Esophagus squamous epithelium (tissue), 5 donors: ENCODE measurements at places on chromosomes 2 and 18.

DNA sequence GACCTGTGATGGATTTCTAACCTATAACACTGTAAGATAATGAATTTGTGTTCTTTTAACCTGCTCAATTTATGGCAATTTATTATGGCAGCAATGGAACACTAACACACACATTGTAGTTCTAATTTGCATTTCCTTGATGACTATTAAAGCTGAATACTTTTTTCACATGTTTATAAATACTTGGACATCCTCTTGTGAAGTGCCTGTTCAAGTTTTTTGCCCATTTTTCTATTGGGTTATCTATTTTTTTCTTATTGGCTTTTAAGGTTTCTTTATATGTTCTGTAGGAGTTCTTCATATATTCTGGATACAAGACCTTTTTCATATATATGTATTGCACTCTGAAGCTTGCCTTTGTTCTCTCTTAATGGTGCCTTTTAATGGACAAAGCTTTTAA is 128.5 kb upstream of the PGAP1 start:
- no peak for DNase-seq

- no peak for DNase-seq
Observed at GRCh38 chr2:197940382-197940781, 136.0 kb downstream of the PLCL1 start.

DNA sequence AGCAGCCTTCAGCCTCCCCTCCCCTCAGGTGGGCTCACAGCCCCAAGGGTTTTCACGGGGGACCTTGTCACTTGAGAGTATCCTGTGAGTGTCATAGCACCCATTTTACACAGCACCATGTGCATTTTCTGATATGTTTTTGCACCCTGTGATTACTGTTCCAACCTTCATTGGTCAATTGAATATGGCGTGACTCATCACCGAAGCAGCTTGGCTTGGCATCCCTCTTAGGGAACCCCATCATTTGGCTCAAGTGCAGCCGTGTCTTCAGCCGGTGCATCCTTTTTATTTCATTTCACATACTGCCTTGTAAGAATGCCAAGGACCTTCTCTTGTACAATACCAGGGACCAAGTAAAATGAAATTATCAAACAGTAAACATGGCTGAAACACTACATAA is 57.6 kb downstream of the NPAS2 start:
- no peak for DNase-seq

DNA sequence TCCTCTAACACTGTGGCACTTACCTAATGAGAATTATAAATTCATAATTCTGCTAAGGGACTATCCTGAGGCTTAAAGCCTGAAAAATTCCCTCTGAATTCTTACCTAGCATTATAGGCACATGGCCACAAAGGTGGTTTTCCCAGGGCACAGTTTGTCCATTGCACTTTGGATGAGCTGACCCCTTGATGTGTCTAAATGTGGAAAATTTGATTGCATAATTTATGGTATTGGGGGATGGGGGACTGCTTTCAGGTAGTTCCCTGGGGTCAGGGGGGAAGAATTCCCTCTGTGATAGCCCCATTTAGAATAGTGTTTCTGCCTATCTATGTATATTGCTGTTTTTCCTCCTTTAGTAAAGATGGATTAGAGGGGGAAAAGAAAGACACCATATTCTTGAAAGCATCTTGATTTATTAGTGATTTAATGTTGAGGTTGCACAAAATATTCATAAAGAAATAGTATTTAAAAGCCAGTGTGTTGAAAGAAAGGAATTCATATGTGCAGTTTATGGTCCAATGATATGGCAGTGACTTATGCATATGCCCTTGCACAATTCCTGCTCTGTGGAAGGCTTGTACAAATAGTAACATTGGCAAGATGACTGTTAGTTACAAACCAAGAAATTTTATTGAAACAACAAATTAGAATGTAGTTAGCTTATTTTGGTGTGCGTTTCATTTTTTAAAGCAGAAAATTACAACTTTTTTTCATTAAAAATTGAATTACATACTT is 8.7 kb upstream of the HTR2B start:
- DNase-seq, result no peak

GRCh38 chr2:16485251-16485650 is 180.4 kb downstream of the CYRIA start:
- no peak for DNase-seq

DNA sequence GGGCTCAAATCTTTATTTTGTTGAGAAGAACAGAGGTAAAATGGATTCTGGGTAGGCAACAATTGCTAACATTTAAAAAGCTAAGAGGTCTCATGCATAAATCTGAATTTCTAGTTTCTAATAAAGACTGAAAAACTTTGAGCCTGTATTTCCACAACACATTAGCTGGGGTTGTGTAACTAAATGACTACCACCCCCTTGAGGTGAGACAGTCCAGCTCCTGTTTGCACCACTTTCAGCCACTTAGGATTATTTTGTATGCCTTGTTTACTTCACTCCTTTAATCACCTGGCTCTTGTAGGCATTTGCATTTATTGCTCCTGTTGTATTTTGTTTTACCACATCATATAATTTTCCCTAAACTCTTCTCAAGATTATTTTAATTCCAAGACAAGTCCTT is 376.6 kb downstream of the PTH2R start:
- no peak for DNase-seq

DNA sequence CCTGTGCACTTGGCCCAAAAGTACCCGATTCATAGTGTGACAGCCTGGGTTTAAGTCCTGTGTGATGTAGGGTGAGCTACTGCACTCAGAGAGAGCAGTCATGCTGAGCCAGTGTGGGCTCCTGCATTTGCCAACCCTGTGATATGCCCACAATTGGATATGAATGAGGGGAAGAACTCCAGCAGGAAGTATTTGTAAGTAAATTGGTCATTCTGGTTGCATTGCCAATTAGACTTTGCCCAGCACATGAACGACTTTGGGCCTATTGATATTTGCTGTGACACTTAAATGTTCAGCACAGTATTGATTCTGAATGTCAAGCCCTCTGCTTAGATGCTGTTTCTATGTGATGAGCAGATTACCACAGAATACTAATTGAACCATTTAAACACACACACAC is 570.9 kb downstream of the PIK3C3 start:
- no peak for DNase-seq

DNA sequence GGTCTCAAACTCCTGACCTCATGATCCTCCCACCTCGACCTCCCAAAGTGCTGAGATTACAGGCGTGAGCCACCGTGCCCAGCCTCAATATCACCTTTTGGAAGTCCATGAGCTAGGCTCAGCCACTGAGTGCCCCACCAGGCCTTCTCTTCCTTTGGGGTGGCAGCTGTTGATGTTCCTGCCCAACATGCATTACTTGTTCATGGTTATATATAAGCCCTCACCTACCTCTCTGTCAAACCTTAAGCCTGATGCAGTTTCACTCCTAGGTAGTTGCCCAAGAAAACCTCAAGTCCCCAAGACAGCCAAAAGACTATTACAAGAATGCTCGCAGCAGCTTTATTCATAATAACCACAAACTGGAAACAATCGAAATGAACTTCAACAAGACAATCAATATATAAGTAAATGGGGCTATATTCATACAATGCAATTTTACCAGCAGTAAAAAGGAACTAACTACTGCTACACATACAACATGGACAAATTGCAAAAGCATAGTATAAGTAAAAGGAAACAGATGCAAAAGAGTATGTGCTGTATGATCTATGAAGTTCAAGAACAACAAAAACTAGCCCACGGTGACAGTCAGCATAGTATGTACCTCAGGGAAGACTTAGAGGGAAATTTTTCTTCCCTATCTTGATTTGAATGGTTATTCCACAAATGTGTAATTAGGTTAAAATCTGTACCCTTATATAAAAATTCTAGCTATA is 59.6 kb upstream of the REL start:
- DNase-seq, result no peak

DNA sequence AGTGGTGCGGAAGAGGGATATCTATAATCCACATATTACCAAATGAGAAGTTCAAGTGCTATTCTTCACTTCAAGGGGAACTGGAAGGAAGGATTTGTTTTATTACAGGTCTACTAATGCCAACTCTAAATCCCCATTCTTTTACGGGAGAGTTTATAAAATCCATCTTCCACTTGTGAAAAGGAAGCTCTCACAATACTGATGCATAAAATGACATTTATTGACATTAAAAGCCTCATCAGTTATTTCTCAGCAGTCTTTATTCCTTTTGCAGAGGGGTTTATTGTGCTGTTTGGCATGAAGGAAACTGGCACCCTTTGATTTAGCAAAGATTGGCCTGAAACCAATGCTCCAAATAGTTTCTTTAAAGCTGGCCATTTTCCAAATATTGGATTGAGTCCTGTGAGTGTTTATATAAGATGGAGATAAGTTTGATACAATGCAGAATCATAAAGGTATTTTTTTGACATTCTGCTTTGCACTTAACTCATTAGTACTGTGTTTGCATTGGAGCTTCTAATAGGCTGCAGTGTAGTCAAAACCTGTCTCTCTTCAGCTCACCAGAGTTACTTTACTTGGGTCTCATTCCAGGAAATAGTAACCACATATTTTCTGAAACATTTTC is 26.6 kb downstream of the LRP1B start:
- DNase-seq, result no peak

DNA sequence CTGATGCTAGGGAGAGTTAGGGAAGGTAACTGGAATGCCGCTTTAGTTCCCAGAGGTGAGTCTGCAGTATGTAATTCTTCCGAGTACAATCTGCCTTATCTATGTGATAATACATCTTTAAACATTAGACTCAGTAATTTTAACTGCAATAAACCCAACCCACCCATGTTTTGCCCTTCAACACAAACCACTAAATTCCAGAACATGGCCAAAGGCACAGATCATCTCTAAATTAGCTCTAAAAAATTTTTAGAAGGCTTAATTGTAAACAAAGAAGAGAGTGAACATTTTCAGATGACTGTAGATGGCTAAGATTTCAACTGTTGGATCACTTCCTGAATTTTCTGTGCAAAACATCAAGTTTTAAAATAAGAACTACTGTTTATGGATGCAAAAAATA is 488.7 kb upstream of the ID2 start:
- no peak for DNase-seq

DNA sequence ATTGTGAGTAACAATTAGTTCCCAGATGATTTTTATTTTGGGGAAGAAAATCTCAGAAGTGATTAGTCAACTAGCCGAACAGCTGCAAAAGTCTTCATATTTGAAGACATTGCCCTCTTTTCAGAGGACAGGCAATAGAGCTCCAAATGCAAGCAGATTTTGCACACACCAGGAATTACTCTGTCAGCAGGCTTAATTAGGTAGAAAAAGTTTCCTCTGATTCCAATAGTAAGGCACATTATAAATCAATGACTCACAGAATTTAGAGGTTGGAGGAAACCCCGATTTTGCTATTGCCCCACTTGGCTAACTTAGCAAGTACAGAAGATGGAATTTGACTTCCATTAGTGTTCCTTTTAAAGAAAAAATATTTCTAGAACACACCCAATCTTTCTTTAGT is 30.7 kb upstream of the SCN1A start:
- no peak for DNase-seq

DNA sequence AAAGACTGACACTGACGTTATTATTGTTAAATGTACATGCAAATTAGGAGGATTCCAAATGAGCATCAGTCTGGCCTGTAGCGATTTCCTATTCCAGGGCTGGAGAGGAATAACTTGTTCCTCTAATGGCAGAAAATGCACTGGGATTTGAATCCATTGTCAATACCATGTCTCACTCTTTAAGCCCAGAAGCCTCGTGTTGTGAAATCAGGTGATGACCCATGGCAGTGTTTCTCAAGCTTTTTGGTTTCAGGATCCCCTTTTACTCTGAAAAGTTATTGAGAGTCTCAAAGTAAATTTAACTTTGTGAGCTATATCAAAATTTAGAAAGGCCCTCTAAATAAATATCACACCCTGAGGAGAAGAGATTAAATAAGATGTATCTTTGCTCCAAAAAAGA is 279.2 kb downstream of the GALR1 start:
- DNase-seq, result no peak

DNA sequence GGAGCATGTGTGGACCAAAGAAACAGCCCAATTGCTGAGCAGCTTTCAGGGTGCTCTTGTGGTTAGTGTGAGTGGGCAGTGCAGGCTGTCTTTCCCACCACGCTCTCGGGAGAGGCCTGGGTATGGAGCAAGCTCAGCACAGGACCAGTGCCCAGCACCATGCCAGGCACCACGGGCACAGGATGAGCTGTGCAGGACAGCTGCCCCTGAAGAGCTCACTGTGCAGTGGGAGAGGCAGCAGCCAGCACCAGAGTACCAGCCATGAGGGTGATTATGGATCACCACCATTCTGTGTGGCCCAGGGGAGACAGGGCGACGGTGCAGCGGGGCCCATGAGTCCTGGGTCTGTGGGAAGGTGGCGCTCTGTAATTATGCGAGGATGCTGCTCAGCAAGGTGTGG is 29.7 kb upstream of the FAHD2A start:
- DNase-seq, result no peak

DNA sequence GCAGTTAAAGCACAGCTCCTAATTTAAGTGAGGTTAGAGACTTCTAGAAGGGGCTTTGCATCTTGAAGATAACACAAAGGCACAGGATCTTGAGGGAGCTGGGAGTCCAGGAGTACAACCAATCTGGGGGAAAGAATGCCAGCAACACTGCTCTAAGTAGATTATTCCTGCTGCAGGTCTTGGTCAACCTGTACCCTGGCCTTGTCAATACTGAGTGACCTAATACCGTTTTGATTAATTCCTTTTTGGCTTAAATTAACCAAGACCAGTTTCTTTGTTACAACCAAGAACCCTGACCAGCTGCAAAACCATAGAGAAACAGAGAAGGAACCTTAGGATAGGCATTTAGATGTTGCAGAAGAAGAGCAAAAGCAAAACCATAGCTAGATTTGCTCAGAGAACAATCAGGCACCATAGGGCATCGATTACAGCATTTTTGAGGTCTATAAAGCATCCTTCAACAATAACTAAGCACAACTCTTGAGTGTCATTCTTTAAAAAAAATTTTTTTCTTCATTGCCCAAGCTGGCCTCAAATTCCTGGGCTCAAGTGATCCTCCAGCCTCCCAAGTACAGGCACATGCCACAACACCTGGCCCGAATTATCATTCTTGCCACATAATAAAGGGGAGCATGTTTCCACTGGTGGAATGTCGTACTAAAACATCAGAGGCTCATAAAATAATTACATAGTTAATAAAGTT is 6.3 kb downstream of the STARD7 start:
- no peak for DNase-seq

DNA sequence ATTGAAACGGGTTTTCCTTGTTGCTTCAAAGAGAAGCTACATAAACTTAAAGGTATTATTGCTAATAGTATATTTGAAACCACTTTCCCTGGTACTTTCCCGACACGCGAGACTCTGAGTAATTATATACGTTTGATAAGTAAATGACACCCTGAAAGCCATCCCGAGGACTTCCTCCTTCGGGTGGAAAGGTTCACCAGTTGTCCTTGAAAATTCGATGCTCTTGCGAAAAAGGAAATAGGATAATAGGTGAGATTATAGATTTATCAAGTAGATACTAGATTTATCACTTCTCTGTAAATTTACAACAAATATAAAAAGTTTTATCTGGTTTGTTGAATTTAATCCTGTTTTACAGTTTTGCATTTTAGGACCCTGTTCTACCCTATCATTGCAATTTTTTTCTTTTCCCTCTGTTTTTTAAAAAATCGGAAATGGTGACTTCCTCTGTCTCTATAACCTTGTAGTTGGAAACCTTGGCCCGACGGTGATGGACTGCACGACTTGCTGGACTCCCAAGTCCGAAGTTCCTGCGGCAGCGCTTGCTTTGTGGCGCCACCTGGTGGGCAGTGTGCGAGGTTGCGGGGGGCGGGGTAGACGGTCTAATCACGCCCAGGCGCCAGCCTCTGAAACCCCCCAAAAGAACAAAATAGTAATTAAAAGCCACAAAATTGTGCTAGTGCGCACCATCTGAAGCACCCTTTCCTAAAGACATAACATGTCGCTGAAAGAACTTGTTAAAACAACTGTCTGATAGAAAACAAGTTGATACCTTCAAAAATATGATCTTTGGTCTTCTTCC is 972 bp upstream of the DLX2 start:
- no peak for DNase-seq
